ENCODE measurements at places on chromosomes 13 and 19.

GRCh38 chr19:12867120-12868099 is 13.8 kb downstream of the DNASE2 start:
- no peak for DNase-seq

- no peak for DNase-seq
Observed at GRCh38 chr19:1154731-1155351, 19.2 kb downstream of the SBNO2 start.

- no peak for DNase-seq
Observed at GRCh38 chr19:53019684-53020083, 6.0 kb downstream of the ERVV-1 start.

DNA sequence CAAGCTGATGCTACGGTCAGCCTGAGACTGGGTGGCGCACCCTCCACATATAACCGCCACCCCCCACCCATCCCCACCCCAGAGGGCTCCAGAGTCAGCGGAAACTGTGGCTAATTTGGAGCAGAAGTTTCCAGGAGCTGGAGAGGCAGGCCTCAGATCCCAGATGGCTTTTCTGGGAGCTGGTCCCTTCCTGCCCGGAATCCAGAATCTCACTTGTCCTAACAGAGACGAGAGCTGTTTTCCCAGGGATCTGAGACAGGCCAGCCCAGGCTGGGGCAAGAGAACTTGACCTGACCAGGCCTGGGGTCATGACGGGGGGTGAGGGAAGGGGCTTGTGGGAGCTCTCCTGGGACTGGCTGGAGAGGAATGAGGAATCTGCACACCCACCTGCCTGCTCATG is 6.5 kb downstream of the EPHX3 start:
- no peak for DNase-seq

DNA sequence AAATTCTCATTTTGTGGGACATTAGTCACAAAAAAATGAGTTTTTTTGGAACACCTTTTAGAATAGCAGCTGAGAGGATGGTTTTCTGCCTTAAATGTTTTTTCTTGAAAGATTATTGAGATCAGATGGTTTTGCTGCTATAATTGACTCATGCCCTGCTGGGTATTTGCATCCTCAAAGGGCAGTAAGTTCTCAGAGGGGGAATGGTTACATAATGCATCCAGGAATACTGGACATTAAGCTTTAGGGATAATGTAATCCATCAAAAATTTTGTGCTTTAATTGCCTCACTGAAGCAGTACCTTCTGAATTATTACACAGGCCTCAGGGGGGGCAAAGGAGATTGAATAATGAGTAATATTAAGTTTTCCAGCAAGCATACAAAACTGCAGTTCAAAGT is 866.3 kb upstream of the SPRY2 start:
- DNase-seq = no peak
